Eye (tissue), 1 donor: ENCODE measurements at places on chromosomes 5 and 9.

DNA sequence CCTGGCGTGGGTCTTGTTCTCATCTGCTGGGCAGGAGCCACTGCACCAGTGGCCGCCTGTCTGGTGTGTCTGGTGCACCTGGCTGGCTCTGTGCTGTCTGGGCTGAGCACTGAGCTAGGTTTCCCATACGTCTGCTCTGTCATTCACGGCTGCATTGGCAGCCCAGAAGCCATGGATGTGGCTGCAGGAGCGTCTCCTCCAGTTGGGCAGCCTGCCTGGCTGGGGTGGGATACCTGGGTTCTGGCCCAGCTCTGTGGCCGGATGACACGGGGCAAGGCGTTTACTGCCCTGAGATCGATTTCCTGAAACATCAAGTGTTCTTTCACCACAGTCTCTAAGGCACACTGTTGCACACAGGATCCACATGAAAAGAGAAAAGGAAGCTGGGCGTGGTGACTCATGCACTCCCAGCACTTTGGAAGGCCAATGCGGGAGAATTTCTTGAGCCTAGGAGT is 25.5 kb upstream of the SLC25A51 start:
- DNase-seq, result no peak

GRCh38 chr5:17216176-17216973 is 1.1 kb upstream of the BASP1 start:
- peak; percentile 97 for DNase-seq

- DNase-seq, result no peak
These were observed 6.5 kb upstream of the MLANA start for GRCh38 chr9:5884191-5884590.

GRCh38 chr5:157106630-157107461 is 2.0 kb downstream of the HAVCR2 start:
- DNase-seq, result no peak

GRCh38 chr5:122493091-122494021 is 181.3 kb downstream of the SNCAIP start:
- DNase-seq, result no peak

DNA sequence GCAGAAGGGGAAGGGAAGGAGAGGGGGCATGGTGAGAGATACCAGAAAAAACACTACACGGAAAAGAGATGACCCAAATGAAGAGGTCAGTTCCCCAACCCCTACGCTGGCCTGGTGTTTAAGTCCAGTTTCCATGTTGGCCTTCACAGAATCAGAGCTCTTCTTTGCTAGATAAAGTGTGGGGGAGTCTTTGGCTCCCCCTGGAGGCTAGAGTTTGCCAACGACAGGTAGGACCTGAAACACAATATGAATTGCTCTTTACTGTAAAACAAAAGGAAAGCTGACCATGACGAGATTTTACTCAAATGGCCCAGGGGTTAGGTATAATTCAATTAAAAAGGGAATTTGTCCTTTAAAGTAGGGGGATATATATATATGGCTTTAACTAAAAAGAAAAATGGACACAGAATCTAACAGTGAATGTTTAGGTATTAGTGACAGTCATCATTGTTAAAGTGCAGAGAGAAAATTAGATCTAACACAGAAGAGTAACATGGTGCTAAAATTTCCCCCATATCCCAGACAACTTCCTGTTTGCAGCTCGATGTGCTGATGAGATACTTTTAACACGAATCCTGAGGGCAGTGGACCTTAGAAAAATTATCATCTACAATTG is 92.0 kb downstream of the SV2C start:
- peak; percentile 83 for DNase-seq

DNA sequence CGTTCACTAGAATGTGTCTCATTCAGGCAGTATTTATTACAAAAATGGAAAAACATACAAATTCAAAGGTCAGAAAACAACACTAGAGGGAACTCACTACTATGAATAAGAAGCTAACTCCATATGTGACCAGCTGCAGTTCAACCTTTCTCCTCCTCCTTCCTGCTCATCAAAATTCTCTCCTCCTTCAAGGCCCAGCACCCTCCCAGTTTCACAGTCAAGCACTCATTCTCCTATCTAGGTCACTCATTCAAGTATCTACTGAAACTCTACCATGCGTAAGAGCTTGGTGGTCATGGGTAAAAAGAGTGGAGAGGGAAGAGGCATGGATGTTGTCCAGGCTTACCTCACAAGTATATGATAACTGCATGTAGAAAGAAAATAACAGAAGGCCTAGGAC is 27.7 kb downstream of the ECPAS start:
- DNase-seq, result peak; percentile 35

- no peak for DNase-seq
These were observed 94.4 kb downstream of the USP20 start for GRCh38 chr9:129929496-129930125.

- DNase-seq, result no peak
These were observed 87.4 kb upstream of the FAM169A start for GRCh38 chr5:74953554-74953936.

DNA sequence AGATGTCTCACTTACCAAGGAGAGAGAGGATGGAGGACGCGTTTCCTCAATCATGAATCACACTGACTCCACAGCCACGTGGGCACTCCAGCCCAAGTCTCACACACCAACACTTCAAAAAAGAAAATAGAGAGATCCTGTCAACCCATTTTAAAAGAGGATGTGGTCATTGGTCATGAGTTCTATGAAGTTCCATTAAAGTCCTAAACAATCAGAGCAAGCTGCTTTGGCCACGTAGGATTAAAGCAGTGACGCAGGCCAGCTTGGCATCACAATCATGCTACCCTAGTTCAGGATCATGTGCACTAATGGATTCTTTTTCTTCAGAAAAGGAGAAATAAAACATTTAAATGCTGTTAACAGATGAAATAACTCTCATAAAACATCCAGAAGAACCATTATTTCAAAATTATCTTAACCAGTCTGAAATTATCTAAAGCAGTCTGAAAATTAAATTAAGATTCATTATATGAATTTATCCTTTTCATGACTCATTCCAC is 108.1 kb downstream of the SEMA5A start:
- DNase-seq, result no peak

DNA sequence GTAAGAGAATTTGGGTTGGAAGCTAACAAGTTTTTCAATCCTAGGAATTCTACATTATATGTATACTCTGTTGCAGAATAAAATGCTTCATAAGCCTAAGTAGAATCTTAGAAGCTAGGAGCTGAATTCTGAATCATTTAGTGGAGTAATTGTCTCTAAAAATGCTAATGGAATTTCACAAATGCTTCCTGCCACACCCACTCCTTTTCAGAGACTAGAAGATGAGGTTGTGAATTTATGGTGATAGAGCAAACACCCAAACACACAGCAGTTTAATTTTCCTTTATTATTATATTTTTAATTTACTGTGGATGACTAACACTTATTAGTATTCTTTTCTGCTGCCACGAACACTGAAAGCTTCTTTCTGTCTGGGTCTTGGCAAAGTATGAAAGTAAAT is 208.0 kb upstream of the PDE4D start:
- no peak for DNase-seq

DNA sequence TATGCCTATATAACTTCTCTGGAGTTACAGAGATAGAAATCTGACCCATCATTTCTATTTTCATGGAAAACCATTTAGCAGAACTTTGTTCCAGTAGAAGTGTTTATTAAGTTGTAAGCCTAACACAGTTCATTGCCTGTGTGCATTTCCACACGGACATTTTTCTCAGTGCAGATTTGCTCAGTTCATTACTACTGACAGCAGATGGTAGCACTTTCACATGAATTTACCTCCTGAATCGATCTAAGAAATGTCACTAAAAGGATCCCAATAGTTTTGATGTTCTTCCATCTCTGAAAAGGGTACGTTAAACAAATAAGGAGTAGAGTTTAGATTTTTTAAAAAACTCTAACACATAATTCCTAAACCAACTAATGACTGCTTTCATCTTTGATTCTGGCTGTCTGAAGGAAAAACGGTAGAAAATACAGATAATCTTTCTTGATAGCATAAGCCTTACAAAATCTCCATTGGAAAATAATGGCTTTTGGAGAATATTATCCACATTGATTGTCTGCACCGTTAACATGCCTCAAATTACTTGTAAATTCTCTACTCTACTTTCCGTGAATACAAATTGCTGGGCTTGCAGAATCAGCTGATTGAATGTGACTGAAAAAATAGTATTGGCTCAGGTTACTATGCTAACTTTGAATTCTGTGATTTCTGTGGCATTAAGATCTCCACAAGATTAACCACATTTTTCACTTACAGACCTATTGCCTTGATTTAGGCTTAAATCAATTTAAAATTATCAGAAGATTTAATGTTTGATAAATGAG is 33.1 kb downstream of the RPS23 start:
- no peak for DNase-seq

DNA sequence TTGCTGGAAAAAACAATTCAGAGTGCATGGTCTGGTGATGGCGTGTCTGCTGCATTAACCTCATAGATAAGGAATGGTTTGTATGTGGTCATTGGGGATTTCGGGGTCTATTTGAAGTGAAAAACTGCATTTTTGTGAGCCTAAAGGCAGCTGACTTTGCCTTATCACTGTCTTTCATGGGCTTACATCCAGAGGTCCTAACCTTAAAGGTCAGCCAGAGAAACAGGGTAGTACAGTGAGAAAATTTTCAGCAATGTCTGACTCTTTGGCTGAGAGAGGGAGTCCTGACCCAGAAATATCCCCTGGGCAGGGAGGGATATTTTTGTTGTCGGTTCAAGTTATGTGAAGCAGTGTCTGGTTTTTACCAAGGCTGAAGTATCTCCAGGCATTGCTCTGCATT is 5.7 kb downstream of the PCSK5 start:
- no peak for DNase-seq
